Heart left ventricle (tissue), 16 donors: ENCODE measurements at places on chromosomes 5 and 9. TPM values are rescaled to one million over a fixed set of nuclear protein-coding genes. Genes with fewer than 3 reads are reported as not detected.

- H3K27me3 ChIP-seq = no peaks in the 10 kb centered on the region
- H3K4me3 ChIP-seq = no peak overlapping the region
- no peak overlapping the region for H3K27ac ChIP-seq
- no peaks in the 10 kb centered on the region for H3K36me3 ChIP-seq
- DNase-seq = no peak
Measured at GRCh38 chr5:151935135-151935695, 10.6 kb upstream of the GLRA1 start.

DNA sequence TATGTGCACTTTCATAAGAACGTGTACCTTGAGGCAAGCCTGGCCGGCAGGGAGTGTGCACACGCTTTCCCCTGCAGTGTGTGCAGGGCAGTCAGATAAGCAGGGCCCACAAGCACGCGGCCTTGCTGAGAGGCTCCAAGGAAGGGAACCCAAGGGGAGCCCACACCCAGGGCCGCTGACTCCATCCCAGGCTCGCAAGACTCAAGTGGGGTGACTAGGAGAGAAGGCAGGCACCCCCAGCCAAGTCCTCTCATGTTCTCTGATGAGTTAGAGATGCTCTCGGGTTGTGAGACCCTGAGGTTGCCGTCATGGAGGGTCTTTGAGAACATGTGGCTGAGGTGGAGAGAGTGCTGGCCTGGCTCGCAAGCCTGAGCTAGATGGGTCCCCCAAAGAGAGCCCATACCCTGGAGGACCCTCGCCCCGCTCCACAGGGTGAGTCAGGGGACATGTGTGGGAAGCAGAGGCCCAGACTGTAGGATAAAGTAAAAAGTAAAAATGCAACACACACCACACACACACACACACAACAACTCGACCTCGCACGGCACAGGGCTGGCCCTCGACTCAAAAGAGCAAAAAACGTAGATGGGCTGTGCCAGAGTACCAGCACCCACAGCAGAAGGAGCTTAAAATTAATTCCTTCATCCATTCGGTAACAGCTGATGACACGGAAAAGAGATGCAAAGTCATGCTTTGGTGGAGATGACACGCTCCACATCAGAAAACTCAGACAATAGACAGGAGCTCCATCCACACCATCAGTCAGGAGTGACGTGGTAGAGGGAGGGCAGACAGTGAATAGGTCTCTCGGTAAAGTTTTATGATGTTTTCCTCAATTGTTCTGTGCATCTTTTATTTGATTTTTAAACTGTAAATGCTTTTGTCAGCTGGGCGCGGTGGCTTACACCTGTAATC, 54.8 kb upstream of the NKD2 start:
- no peak for DNase-seq
- peaks cover 8% of the 10 kb centered on the region for H3K27me3 ChIP-seq
- no peak overlapping the region for H3K27ac ChIP-seq
- H3K4me1 ChIP-seq = peaks cover 13% of the 10 kb centered on the region
- no peaks in the 10 kb centered on the region for H3K36me3 ChIP-seq
- H3K4me3 ChIP-seq = no peak overlapping the region

Gene MEGF9
- 12.8 TPM for total RNA-seq

Gene ZNG1C
- total RNA-seq = 7.9 TPM

DNA sequence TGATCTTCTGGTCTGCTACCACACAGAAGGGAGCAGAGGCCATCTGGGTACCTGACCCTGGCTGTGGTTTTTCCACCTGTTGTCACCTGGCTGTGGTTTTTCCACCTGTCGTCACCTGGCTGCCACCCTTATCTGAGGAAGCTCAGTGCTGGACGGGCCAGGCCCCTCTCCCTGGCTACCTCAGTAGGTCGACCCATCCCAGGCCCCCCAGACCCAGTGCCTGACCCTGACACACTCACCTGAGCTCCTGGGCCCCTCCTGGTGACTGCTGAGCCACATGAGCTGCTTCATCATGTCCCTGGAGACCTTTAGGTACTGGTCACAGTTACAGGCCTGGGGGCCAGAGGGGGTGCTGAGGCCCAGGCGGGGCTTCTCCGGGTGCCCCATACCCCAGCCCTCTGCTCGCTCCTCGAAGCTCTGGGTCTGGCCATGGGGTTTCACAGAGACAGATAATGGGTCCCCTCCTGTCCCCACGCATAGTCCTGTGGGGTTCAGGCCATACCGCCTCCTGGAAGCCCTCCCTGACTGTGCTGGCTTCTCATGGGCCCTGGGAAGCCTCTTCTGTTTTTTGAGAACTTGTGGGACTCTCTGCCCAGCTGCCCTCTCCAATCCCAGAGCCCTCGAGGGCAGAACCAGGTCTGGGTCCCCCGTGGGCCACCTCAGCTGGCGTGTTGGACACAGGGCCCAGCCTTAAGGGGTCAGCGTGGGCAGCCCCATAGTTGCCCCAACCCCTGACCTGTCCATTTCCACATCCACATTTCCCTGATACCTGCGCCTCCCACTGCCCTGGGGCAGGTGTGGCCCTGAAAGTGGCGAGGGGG, 7.5 kb upstream of the NRARP start:
- no peak overlapping the region for H3K27ac ChIP-seq
- DNase-seq = no peak
- peaks cover 32% of the 10 kb centered on the region for H3K4me1 ChIP-seq

DNA sequence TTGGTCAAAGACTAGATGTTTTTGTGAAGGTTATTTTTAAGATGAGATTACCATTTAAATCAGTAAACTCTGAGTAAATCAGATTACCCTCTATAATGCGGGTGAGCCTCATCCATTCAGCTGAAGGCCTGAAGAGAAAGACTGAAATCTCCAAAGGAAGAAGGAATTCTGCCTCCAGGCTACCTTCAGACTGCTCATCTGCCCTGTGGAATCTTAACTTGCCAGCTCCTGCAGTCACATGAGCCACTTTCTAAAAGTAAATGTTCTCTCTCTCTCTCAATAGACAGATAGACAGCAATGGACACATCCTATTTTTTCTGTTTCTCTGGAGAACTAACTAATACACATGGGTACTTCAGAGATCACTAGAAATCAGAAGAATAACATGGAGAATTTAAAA, 182.8 kb downstream of the CFAP90 start:
- no peaks in the 10 kb centered on the region for H3K36me3 ChIP-seq
- H3K4me3 ChIP-seq = no peak overlapping the region
- H3K27ac ChIP-seq = no peak overlapping the region
- H3K4me1 ChIP-seq = no peaks in the 10 kb centered on the region
- DNase-seq = no peak
- H3K27me3 ChIP-seq = no peaks in the 10 kb centered on the region

- no peaks in the 10 kb centered on the region for H3K27me3 ChIP-seq
- no peak for DNase-seq
- H3K4me3 ChIP-seq = no peak overlapping the region
Measured at GRCh38 chr9:83588256-83588655, 34.7 kb upstream of the IDNK start.

GRCh38 chr5:117486879-117487391, 912.3 kb upstream of the SEMA6A start:
- H3K36me3 ChIP-seq = no peaks in the 10 kb centered on the region
- no peak overlapping the region for H3K27ac ChIP-seq
- no peaks in the 10 kb centered on the region for H3K4me1 ChIP-seq
- H3K27me3 ChIP-seq = no peaks in the 10 kb centered on the region
- no peak overlapping the region for H3K4me3 ChIP-seq

GRCh38 chr5:65127161-65127901, 354.4 kb downstream of the ADAMTS6 start:
- peak overlapping the region; percentile 0 for H3K27ac ChIP-seq
- no peaks in the 10 kb centered on the region for H3K36me3 ChIP-seq
- no peak overlapping the region for H3K4me3 ChIP-seq
- peaks cover 16% of the 10 kb centered on the region for H3K4me1 ChIP-seq

Gene SEMA6A
- 4.9 TPM for total RNA-seq

Gene CCNB1
- 5.1 TPM for total RNA-seq

Gene LCN1
- total RNA-seq = 0.33 TPM

Gene GNG10
- total RNA-seq = 31.3 TPM

DNA sequence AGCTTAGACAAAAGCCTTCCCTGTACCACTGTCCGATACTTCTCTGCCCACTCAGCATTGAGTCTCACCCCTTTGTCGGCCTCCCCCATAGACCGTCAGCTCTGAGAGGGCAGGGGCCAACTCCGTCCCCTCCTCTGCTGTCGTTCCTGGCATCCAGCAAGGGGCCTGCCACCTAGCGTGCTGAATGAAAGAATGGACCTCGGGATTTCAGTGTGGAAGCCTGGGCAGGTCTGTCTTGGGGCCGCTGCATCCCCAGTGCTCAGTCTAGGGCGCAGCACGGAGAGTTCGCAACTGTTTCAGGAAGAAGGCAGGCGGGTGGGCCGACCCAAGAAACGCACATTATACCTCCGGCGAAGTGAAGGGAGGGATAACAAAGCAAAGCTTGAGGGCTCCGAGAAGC, 1.5 kb upstream of the TOR1B start:
- peaks cover 8% of the 10 kb centered on the region for H3K4me1 ChIP-seq
- no peak overlapping the region for H3K27ac ChIP-seq
- H3K36me3 ChIP-seq = peaks cover 3% of the 10 kb centered on the region
- no peaks in the 10 kb centered on the region for H3K27me3 ChIP-seq
- no peak for DNase-seq
- H3K4me3 ChIP-seq = no peak overlapping the region

DNA sequence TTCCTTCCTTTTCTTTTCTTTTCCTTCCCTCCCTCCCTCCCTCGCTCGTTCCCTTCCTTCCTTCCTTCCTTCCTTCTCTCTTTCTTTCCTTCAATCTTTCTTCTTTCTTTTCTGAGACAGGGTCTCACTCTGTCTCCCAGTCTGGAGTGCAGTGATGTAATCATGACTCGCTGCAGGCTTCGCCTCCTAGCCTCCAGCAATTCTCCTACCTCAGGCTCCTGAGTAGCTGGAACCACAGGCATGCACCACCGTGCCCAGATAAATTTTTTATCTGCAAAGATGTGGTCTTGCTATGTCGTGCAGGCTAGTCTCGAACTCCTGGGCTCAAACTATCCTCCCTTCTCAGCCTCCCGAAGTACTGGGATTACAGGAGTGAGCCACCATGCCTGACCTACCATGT, 81.4 kb downstream of the SPATA31C2 start:
- no peak overlapping the region for H3K27ac ChIP-seq
- H3K4me3 ChIP-seq = no peak overlapping the region
- no peaks in the 10 kb centered on the region for H3K36me3 ChIP-seq

Gene PHF24
- total RNA-seq = 0.35 TPM

- H3K27ac ChIP-seq = no peak overlapping the region
- no peak overlapping the region for H3K4me3 ChIP-seq
- no peak for DNase-seq
- H3K36me3 ChIP-seq = no peaks in the 10 kb centered on the region
Measured at GRCh38 chr9:96661711-96662110, 6.6 kb upstream of the PRXL2C start.

DNA sequence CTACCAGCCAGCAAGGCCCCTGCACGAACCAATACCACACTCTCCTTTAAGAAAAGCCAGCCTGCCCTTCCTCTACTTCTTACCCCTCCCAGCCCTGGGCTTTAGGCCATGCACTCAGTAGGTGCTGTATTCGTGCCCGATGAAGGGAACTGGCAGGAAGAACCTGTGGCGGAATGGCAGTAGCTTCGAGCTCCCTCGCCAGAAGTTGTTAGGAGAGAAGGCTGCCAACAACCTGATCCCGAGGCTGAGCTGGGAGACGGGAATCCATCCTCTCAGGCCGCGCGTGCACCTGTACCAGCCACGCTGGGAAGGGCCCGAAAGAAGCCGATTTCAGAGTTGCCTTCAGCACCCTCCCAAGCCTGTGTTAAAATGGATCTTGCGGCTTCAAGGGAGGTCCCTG, 45.3 kb upstream of the AKNA start:
- no peak for DNase-seq
- H3K4me1 ChIP-seq = no peaks in the 10 kb centered on the region
- no peak overlapping the region for H3K27ac ChIP-seq

DNA sequence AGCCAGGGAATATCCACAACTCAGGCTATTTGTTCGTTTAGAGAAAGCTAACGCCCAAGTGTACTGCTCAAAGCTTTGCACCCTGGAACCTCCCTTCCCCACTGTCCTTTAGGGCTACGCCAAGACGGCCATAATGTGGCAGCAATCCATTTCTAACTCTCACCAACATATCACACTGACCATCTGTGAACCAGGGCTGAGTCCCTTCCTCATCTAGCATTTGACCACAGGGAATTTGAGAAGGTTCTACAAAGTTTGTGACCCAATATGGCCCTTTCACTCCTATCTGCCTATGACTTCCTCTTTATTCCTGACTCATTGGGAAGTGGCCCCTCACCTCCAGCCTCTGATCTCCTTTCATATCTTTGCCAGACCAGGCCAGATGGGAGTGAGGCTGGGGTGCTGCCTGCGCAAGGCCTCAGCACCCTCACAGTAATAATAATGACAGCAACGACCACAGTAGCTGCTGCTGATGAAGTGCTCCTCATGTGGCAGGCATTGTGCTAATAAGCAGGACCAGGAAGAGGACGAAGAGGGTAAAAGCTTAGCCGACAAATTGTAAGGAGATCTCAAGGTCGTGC, 9.3 kb upstream of the ARAP3 start:
- H3K27me3 ChIP-seq = no peaks in the 10 kb centered on the region
- no peak overlapping the region for H3K4me3 ChIP-seq
- H3K4me1 ChIP-seq = peaks cover 8% of the 10 kb centered on the region
- no peak for DNase-seq
- no peaks in the 10 kb centered on the region for H3K36me3 ChIP-seq

Gene ELOVL7
- total RNA-seq = 1.00 TPM

DNA sequence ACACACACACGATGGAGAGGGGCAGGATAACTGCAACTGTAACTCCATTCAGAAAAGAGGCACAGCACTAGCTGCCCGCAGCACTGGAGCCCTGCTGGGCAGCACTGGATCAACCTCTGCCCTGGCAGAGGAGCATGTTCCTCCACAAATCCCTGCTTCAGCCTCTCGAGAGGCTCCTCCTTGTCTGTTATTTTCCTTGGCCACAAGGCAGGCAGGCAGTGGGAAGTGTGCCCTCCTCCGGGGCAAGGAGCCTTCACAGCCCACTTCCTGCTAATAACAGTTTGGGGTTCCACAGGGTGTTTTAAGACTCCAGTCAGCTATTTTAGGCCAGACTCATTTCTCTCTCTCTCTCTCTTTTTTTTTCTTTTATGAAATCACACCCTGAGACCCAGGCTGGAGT, 11.8 kb downstream of the FXN start:
- H3K27me3 ChIP-seq = no peaks in the 10 kb centered on the region
- peak overlapping the region; percentile 49 for H3K27ac ChIP-seq
- H3K4me1 ChIP-seq = peaks cover 32% of the 10 kb centered on the region
- peaks cover 48% of the 10 kb centered on the region for H3K36me3 ChIP-seq
- H3K4me3 ChIP-seq = no peak overlapping the region

Gene MYMK
- total RNA-seq = not detected

DNA sequence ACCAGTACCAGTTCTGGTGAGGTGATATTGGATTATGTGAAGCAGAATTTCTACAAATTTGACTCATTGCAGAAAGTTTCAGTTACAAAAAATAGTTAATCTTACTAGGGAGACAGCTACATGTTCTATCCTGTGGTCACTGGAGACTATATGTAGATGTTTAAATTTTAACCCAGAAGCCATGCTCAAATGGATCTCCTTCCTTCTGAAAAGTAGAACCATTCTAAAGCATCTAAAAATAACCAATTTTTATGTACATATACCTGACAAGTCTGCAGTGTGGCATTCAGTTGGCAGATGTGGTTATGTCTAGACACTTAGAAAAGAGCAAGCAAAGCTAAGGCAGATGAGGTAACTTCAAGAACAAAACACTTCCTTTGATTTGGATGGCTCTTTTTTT, 65.5 kb upstream of the POU4F3 start:
- DNase-seq = no peak
- no peaks in the 10 kb centered on the region for H3K4me1 ChIP-seq
- H3K27me3 ChIP-seq = no peaks in the 10 kb centered on the region
- no peak overlapping the region for H3K4me3 ChIP-seq

GRCh38 chr5:125343015-125343414, 596.6 kb upstream of the ZNF608 start:
- H3K36me3 ChIP-seq = no peaks in the 10 kb centered on the region
- no peaks in the 10 kb centered on the region for H3K4me1 ChIP-seq
- no peaks in the 10 kb centered on the region for H3K27me3 ChIP-seq
- H3K4me3 ChIP-seq = no peak overlapping the region
- H3K27ac ChIP-seq = no peak overlapping the region
- DNase-seq = no peak
